ENCODE measurements at places on chromosomes 16 and 17. TPM values are rescaled to one million over a fixed set of nuclear protein-coding genes. Genes with fewer than 3 reads are reported as not detected.

DNA sequence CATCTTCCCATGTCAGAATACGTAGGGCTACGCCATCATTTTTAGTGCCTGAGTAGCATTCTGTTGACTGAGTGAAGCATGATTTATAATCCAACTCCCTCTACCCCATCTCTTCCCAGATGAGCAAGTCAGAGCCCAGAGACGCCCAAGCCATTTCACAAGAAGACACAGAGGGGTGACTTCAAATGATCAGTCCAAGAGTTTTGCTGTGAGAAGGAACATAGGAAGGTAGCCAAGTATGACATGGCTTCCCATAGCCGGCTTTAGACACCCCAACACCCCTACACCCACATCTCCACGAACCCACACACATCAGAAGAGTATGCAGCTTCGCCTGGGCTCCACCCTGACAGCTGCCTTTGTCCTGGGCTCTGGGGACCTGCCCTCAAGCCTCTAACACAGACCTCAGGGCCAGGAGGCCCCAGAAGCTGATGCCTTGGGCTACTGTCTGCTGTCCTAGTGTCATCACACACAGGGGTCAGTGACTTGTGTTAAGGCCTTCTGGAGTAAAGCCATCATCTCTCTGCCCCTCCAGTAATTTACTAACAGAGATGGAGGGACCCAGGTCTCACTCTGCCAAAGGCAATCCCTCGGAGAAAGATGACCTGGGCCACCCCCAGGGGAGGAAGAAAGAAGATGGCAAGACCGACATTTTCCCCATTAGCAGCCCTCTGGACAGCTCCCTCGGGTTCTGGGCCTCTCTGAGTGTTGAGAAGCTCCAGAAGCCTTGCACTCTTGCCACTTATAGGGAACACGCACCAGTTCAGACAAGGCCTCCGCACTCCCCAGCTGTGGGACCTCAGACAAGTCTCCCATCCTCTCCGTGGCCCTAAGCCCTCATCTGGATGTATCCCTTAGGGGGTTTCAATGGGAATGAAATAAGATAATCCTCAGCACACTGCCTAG is 38.7 kb upstream of the MRPS23 start:
- DNase-seq: no peak

DNA sequence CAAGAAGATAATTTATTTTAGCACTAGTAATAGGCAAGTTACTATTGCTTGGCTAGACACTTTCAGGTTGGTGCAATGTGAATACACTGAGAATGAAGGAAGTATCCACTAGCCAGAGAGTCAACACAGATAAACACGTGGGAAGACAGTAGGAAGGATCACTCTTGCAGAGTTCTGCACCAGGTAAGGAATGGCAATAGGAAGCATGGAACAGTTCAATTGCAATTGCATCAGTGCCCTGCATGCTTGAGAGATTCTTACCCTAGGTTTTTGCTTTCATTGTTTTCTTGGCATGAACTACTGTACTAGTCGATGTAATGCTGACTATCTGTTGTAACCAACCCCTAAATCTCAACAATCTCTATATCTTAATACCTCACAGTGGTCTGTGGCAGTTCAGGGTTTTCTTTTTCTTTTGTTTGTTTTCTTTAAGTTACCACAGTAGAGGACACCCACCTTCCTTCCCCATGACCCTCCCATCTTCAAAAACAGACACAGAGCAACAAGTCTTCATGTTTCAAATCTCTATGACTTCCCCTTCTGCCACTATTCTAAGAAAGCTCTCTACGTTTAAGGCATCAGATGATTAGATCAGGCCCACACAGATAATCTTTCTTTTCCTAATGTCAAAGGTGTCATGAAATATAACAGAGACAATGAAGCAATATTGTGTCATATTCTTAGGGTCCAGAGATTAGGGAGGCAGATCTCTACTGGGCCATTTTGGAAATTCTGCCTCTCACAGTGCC is 18.1 kb upstream of the ABCA8 start:
- no peak for DNase-seq

DNA sequence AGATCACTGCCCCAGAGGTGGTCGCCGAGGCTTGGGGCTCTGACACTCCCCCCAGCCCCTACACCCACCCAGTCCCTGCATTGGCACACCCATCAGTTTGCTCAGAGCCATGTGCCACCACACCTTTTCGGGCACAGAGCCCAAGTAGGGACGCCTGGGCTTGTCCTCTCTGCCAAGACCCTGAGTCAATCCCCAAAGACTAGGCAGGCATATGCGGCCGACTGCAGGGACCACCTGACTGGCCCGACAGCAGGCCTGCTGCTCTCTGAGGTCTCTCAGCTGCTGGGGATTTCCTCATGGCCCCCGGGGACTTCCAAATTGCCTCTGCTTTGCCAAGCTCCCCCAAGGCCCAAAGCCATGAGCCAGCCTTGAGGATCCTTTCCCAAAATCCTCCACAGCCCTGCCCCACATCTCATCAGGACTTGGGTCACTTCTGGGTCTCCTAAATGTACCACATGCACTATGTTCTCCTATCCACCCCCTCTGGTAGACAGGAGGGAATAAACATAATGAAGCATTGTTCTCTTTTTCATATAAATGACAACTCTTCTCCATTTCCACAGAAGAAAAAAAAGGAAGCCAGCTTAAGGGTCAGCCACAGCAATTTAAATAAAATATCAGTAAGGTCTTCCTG is 30.6 kb downstream of the MYO18A start:
- no peak for DNase-seq

DNA sequence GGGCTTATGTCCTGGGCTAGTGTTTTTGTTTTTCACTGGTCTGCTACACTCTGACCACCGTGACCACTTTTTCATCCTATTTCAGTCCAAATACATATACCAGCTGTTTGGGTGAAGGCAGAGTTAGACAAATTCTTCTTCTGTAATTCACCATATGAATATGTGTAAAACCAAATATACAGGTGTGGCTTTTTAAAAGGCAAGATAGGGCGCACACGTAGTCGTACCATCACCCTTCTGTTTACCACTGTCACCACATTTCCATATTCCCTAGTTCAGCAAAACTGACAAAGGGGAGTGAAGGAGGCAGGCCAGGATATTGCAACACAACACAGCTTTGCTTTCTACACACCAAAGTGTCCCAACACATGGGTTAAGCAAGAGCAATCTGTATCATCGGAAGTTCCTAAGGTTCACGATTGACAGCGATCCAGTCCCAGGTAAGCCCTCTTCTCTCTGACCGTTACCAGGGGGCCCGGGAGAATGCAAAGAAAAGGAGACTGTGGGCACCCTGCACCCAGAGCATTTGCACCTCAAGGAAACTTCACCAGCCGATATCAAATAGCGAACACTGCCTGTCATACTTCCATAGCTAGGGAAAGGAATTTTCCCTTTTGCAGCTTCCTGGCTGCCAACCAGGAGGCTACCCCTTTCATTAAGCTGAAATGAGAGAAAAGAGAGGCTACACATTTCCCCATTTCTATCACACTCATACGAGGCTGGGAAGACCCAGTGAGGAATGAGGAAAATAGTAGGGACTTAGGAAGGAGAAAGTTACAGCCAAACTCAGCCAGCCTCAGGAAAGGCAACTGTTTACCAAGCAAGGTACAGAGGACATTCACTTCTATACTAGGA is 23.1 kb downstream of the CREBBP start:
- DNase-seq: no peak

DNA sequence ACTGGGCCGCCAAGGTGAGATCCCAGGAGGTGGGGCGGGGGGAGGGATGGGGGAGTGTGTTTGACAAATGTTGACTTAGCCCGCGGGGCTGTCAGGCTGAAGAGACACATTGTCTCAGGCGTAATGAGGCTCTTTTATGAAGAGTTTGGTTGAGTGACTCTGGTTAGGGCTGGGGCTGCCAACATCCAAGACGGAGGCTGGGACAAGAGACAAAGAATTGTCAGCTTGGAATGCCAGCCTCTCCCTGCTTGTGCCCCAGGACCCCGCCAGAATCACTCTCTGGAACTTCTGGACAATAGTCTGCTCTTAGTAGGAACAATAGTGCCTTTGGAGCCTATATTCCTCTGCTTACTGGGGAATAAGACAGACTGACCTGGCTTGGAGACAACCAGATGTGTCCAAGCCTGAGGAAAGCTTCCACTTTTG is 24.0 kb downstream of the PCTP start:
- no peak for DNase-seq

DNA sequence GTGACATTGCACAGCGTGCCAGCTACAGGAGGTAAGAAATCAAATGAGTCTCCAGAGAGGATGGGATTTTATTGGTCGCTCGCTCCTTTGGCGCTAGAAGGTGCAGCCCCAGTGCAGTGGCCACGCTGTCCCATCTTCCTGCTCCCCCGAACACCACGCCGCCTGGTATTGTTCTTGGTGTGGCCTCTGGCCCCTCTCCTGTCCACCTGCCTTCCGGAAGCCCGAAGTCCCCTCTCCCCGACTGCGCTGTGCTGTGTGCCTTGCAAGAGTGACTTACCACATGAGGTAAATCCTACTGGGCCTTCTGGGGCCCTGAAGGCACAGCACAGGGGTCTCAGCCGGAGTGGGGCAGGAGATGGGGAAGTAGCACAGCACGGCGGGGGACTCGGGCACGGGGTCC is 58.2 kb downstream of the MARCHF10 start:
- no peak for DNase-seq

- DNase-seq: no peak
Measured at GRCh38 chr16:23009075-23009474, 140.2 kb downstream of the USP31 start.

DNA sequence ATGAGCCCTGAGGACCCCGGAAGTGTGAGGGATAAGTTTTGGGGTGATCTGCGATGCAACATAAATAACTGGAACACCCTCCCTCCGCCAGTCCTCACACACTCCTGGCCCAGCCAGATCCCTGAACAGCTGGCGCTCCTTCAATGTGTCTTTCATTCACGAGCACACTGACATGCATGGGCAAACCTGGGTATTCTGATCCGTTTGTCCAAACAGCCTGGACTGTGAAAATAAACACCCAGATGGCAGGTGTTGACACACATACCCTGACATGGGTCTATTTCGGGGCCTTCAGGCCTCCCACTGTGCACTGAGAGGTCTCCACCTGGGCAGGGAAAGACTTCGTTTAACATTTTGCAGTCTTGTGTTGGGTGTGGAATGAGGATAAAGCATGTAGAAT is 3.0 kb upstream of the CPNE2 start:
- no peak for DNase-seq

DNA sequence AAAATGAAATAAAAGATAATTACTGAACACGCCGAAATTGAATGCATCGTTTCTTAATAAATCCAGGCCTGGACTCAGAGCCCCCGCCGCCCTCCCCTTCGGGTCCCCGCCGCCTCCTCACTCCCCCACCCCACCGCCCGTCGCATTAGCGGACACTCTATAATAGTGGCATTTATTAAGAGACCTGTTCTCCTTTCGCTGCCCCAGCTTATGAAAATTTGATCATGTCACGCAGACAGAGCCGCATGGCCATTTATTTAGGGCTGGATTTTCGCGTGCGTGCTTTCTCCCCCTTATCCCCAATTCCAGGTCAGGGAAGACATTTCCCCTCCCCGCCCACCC is 6.3 kb upstream of the HOXB2 start:
- DNase-seq: no peak

DNA sequence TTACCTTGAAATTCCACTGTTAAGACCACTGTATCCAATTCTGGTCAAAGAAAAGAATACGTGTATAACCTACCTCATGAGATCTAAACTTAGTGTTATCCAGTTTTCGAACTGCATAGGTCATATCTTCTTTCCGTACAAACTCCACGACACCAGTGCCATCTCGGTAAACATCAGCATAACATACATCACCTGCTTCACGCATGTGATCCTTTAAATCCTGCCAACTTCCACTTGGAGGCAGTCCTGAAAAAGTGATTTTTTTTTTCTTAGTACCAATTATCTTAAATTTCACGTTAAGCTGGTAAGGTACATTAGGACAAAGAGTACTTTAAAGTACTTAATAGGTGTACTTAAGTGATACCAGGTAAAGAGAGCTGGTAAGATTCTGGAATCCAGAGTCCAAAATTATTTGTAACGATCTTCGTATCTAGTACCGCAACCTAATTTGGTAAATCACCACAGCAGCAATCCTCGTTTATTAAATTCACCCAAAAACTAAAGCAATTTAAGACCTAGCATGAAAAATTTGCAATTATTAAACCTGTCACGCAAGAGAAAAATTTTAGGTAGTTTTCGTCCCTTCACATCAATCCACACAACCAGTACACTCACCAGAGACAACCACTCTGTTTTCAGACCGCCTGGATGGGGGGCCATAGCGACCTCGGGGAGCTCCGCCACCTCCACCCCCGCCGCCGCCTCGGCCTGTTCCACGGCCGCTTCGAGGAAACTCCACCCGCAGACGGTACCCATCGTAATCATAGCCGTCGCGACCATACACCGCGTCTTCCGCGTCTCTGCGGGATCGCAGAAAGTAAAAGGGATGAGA is 1.1 kb downstream of the SRSF1 start:
- DNase-seq: no peak

PAFAH1B1 gene
- 92.8 TPM for polyA plus RNA-seq

TNP2 gene
- not detected for polyA plus RNA-seq

RNF166 gene
- polyA plus RNA-seq: 7.8 TPM

CNTNAP1 gene
- polyA plus RNA-seq: 90.6 TPM

Measured in BJ (cell line).